Posterior cingulate gyrus (tissue), 11 donors: ENCODE measurements at places on chromosomes 1 and 21.
A peak's percentile ranks its signal among the peaks of the same experiment; 100 is the strongest.

DNA sequence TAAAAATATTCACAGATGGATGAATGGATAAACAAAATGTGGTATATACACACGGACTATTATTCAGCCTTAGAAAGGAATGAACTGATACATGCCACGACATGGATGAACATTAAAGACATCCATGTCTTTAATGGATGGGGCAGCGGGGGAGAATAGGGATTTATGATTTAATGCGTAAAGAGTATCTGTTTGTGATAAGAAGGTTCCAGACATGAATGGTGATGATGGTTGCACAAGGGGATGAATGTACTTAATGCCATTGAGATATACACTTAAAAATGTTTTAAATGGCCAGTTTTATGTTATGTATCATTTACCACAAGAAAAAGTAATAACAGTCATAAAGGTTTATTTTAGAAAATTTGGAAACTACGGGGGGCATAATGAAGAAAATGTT is 108.6 kb upstream of the WLS start:
- DNase-seq: no peak

DNA sequence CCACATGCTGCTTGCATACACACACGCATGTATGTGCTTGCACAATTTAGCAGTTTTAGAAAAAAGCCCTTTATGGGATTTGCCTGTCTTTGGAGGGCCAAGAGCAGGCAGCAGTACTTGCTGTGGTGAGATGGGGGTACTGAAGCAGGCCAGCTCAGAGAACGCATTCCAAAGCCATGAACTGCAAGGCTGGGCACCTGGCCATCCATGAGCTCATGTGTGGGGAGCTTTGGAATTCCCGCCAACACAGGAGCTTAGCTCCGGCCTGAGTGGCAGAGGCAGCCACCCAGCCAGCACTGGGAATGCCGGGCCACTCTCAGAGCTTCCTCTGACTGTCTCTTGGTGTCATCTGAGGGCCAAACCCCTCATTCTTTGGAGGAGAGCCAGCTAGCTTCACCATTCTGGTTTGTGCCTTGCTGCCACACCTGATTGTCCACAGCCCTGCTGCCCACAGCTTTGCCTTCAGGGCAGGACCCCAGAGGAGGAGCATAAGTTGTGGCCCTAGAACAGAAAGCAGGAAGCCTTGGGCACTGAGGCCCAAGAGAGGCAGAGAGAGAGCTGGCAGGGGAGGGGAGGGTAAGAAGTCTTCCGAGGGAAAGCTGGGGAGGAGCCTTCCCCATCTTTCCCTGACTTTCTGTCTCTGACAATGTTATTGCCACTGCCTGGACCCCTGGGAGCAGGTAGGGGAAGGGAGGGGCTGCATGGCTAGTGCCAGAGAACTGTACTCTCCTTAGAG is 92.1 kb upstream of the POU3F1 start:
- peak; percentile 66 for DNase-seq

DNA sequence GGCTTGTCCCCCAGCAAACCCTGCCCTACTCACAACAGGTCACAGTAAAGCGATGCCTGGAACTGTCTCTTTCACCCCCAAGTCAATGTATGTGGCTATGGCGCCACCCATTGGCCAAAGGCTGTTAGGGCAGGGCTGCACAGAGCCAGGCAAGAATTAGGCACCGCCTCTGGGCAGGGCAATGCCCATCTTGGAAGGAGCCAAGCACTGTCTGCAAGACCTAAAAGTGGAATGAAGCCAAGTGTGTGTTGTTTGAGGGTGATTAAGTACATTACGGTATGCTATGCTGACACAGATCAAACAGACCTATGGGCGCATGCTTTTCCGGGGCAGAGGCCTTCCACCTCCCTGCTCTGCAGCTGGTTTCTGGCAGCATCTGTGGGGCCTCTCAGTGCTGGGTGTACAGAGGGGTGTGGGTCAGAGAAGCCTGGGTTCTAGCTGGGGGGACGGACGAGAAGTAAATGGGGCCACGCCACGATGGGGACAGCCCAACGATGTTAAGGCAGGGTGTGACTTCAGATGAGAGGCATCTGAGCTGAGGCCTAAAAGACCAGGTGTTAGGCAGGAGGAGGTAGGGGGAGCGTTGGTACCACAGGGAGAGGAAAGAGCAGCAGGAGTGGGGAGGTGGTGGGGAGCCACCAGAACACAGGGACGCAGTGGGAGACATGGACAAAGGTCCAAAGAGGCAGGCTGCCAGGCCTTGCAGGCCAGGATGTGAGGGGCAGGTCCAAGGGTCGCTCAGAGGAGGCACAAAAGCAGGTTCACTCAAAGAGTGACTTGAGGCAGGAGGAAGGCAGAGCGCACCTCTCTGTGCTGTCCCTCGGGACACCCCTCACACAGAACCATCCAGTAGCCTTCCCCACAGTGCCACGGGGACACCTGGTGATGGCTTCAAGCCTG is 49.8 kb downstream of the ACOT7 start:
- DNase-seq: no peak

DNA sequence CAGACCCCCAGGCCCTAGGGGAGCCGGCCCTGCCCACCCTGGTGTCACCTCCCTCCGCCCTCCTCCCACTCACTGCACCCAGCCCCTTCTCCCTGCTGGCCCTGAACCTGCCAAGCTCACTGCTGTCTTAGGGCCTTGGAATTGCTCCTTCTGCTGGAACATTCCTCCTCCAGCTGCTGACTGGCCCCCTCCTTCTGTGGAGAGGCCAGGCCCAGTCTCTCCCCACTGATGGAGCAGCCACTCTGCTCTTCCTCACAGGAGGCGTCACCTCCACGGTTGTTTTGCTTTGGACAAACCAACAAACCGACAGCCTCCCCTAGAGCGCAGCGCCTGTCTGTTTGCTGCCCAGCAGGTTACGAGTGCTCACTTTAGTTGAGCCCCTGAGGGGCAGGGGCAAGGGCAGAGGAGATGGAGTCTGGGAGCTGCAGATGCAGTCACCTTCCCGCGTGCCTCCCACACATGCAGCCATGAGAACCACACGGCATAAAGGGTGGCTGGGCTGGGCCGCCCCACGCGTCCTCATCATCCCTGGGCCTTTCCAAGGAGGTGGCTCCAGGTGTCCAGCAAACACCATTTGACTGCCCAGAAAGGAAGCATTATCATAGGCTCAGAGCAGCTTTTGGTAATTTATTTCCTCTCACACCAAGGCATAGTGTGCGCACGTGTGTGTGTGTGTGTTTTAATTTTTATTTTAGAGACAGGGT is 9.4 kb downstream of the OXCT2 start:
- no peak for DNase-seq

DNA sequence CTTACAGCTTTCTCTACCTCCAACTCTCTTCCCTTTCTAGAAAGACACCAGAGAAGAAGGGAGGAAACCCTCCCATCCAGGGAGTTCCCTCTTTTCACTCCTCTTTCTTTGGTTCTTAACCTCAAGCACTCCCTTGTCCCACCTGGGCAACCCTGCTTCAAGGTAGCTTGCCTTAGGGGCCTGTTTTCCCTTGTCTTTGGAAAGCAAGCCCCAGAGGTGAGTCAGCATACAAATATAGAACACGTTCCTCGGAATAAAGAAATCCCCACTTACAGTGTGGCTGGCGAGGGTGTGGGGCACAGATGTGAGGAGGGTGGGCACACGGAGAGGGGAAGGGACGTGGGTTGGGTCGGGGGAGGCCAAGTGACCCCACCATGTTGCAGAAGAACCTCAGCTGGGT is 26.1 kb upstream of the KCNE2 start:
- DNase-seq: no peak
